Peyer's patch (tissue), 4 donors: ENCODE measurements at places on chromosomes 16 and 17.

- no peak for DNase-seq
Observed at GRCh38 chr17:49440581-49440980, 25.9 kb upstream of the PHB1 start.

- no peak for DNase-seq
Observed at GRCh38 chr17:39737760-39738567, at the start of gene GRB7. TSS of gene GRB7 (plus strand) at chr17:39737938. CDS start at chr17:39742302, 4,364 bp downstream.

DNA sequence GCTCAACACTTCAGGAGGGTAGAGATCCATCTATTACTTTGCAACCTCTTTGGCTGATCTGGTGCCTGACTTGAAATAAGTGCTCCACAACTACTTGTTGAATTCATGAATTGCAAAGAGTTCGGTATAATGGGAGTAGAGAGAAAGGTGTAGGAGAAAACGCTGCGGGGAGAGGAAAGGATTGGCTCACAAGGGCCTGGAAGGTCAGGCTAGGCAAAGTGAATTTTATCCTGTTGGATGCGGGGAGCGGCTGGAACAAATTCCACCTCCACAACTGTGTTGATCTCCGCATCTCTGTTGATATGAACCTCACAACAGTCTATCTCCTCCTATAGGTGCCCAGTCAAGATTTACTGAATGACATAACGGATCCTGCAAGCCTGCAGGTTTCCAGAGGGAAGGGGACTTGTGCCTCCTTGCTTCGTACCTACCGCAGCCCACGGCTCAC lies 684 bp downstream of the SLX4 start:
- DNase-seq: no peak

DNA sequence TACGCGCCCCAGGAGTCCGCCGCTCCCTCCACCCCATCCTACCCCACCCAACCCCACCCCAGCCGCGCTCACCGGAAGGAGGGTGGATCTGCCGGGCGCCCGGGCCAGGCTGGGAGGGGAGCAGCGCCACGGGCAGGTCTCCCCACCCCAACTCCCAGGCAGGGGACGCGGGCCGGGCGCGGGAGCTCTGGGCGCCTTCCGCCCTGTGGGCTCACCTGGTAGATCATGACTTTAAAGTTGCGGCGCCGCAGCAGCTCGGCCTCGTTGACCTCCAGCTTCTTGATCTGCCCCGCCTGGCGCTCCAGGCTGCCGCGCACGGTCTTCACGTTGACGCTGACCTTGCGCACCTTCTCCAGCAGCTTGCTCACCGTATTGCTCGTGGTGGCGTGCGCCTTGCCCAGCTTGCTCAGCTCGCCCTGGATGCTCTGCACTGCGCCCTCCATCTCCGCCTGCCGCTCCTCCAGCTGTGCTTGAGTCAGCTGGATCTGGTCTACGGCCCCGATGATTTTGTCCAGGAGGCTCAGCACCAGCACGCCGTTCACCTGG lies 571 bp downstream of the CAVIN1 start:
- no peak for DNase-seq
